ENCODE measurements at places on chromosomes 5 and 9.

- no peak for DNase-seq
These were observed 12.2 kb downstream of the NOL6 start for GRCh38 chr9:33461492-33461891.

DNA sequence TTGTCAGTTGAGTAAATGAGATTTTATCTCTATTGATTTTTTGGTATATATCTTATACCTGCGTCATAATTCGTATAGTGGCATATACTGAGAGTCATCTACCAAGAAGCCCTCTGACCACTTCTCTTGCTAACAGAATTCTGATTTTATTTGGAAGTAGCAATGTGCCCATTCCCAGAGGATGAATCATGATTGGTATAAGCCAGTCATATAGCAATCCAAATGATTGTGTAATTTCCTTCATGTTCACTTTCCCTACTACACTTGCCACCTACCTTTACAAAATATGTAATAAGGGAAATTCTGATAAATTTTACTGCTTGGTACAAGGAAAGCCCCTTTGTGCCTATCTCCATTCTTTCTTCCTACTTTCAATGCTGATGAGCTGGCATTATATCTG lies 16.1 kb upstream of the ZNF462 start:
- no peak for DNase-seq

GRCh38 chr9:124749781-124750180 lies 21.3 kb downstream of the NR6A1 start:
- no peak for DNase-seq

GRCh38 chr9:129487658-129488483 lies 133.0 kb downstream of the C9orf50 start:
- DNase-seq, result peak; percentile 52

- no peak for DNase-seq
These were observed 99.7 kb upstream of the OSMR start for GRCh38 chr5:38745836-38746732.

- no peak for DNase-seq
These were observed 154.1 kb downstream of the MAT2B start for GRCh38 chr5:163659568-163659902.

Data from stimulated activated CD4-positive, alpha-beta T cell treated with anti-CD3 and anti-CD28 coated beads, Interleukin-1b, Interleukin-23, amount 100 ng/mL, for 24 hours (primary cell).